Karpas-422 (cell line): ENCODE measurements at places on chromosomes 2 and 18.
A peak's percentile ranks its signal among the peaks of the same experiment; 100 is the strongest.

- no peak for DNase-seq
Measured at GRCh38 chr2:173397539-173397938, 42.9 kb downstream of the CDCA7 start.

- DNase-seq = no peak
Measured at GRCh38 chr18:59268721-59269562, 4.3 kb downstream of the RAX start.

- DNase-seq = no peak
Measured at GRCh38 chr2:190722061-190722759, 73.3 kb downstream of the NAB1 start.

DNA sequence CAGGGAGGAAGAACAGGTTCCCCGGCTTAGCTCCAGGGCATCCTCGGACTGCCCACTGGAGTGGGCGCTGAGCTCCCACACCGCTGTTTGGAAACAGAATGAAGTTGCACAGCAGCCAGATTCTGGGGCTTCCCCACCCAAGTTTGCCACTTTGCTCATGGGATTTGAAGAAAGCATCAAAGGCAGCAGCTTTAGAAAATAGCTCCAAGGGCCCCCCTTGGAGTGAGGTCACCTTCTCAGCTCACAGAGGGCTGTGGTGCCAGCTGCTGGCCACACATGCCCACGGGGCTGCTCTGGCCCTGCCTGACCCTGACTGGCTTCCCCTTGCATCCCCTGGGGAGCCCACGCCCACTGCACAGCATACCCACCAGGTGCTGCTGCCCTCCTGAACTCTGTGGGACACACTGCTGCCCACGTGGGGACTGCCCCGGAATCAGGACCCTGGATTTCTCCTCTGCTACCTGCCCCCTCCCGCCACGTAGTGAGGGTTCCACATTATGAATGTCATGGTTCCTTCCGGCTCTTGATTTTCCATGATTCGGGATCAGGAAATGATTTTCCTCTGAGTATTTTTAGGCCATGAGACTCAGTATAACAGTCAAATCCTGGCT, 70.3 kb downstream of the TGOLN2 start:
- DNase-seq = no peak

DNA sequence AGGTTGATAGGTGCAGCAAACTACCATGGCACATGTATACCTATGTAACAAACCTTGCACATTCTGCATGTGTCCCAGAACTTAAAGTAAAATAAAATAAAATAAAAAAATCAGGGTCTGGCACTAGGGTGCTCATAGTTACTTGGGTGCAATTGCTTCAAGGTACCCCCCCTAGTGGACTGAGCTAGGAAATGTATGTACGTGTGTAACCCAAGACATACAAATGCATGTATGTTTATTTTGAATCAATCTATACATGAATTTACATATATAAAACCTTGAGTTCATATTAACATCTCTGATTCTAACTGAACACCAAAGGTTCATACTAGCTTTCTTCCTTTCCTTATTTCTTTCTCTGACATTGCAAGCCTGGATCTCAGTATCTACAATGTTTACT, 51.5 kb downstream of the USP37 start:
- DNase-seq = peak; percentile 72
